ENCODE measurements at places on chromosomes 3 and 15.

DNA sequence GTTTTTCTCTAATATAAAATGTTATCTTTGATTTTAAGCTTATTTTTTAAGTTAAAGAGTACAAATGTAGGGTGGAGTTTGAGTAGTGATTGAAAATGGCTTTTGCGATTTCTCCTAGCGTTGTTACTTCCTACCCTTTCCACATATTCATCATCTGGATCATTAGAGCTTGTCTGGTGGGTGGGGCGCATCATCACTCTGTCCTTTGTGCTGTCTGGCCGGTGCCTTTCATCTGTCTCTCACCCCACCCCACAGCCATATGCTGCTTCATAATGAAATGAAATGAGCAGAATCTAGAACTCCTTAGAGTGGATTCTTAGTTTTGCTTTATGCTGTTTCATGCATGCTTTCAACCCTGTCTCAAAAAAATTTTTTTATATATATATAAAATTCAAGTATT is 44.3 kb downstream of the ATP1B3 start:
- DNase-seq, result no peak
- peaks cover 26% of the 10 kb centered on the region for H3K36me3 ChIP-seq
- H3K4me3 ChIP-seq, result no peak overlapping the region
- H3K4me1 ChIP-seq, result no peaks in the 10 kb centered on the region

- DNase-seq, result no peak
- H3K27me3 ChIP-seq, result no peaks in the 10 kb centered on the region
- H3K4me1 ChIP-seq, result peaks cover 67% of the 10 kb centered on the region
- no peak overlapping the region for H3K4me3 ChIP-seq
Observed at GRCh38 chr3:39144095-39144747, 9.2 kb downstream of the CSRNP1 start.

GRCh38 chr3:196008387-196008786 is 73.5 kb downstream of the TFRC start:
- no peak overlapping the region for H3K4me3 ChIP-seq
- H3K36me3 ChIP-seq, result no peaks in the 10 kb centered on the region
- peaks cover 11% of the 10 kb centered on the region for H3K27me3 ChIP-seq
- no peak overlapping the region for H3K27ac ChIP-seq

- DNase-seq, result no peak
- H3K4me1 ChIP-seq, result no peaks in the 10 kb centered on the region
- no peak overlapping the region for H3K4me3 ChIP-seq
- no peak overlapping the region for H3K27ac ChIP-seq
- H3K27me3 ChIP-seq, result peaks cover 33% of the 10 kb centered on the region
- H3K36me3 ChIP-seq, result no peaks in the 10 kb centered on the region
Observed at GRCh38 chr3:57141719-57142410, 23.3 kb downstream of the IL17RD start.

GRCh38 chr3:69110941-69111546 is 11.4 kb downstream of the LMOD3 start:
- no peak overlapping the region for H3K27ac ChIP-seq
- H3K4me1 ChIP-seq, result peaks cover 23% of the 10 kb centered on the region
- H3K36me3 ChIP-seq, result peaks cover 2% of the 10 kb centered on the region
- H3K27me3 ChIP-seq, result no peaks in the 10 kb centered on the region
- H3K4me3 ChIP-seq, result no peak overlapping the region
- no peak for DNase-seq

- no peak for DNase-seq
- no peaks in the 10 kb centered on the region for H3K4me1 ChIP-seq
- no peak overlapping the region for H3K27ac ChIP-seq
- no peaks in the 10 kb centered on the region for H3K36me3 ChIP-seq
Observed at GRCh38 chr15:100020614-100021013, 287.4 kb upstream of the LYSMD4 start.

- no peak overlapping the region for H3K4me3 ChIP-seq
- no peaks in the 10 kb centered on the region for H3K36me3 ChIP-seq
- DNase-seq, result no peak
Observed at GRCh38 chr15:88246081-88246480, 10.5 kb downstream of the NTRK3 start.

DNA sequence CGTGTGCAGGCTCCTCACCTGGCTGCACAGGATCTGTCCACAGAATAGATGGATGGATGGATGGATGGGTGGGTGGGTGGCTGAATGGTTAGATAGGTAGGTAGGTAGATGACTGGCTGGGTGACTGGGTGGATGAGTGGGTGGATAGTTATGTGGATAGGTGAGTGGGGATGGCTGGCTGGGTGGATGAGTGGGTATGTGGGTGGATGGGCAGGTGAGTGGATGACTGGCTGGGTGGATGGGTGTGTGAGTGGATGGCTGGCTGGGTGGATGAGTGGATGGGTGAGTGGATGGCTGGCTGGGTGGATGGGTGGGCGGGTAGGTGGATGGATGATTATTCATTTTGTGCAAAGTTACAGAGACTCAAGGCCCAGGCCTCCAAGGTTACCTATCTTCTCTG is 172.9 kb upstream of the CTDSPL start:
- DNase-seq, result no peak
- no peak overlapping the region for H3K4me3 ChIP-seq
- H3K4me1 ChIP-seq, result no peaks in the 10 kb centered on the region
- no peaks in the 10 kb centered on the region for H3K36me3 ChIP-seq
- H3K27me3 ChIP-seq, result no peaks in the 10 kb centered on the region

GRCh38 chr15:67290319-67290718 is 35.7 kb downstream of the IQCH start:
- H3K36me3 ChIP-seq, result no peaks in the 10 kb centered on the region
- peaks cover 4% of the 10 kb centered on the region for H3K27me3 ChIP-seq
- H3K4me3 ChIP-seq, result no peak overlapping the region
- no peaks in the 10 kb centered on the region for H3K4me1 ChIP-seq

DNA sequence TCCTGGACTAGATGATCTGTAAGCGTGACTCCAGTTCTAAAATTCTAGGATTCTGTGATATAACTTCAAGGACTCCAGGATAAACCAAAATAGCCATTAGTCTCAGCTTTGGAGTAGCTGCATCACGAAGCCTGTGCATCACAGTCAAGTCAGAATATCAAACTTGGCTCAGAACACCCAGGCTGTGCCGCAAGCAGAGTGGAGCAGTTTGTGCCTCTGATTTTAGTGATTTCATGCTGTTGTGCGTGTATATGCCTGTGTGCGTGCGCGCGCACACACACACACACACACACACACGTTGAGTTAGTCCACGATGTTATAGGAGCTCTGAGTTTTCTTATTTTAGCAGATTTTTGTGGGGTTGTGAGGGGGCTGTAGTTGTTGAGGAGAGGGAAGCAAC is 356.6 kb upstream of the KCNH8 start:
- peaks cover 1% of the 10 kb centered on the region for H3K36me3 ChIP-seq
- peaks cover 10% of the 10 kb centered on the region for H3K4me1 ChIP-seq
- H3K27me3 ChIP-seq, result no peaks in the 10 kb centered on the region
- H3K4me3 ChIP-seq, result peak overlapping the region; percentile 1

DNA sequence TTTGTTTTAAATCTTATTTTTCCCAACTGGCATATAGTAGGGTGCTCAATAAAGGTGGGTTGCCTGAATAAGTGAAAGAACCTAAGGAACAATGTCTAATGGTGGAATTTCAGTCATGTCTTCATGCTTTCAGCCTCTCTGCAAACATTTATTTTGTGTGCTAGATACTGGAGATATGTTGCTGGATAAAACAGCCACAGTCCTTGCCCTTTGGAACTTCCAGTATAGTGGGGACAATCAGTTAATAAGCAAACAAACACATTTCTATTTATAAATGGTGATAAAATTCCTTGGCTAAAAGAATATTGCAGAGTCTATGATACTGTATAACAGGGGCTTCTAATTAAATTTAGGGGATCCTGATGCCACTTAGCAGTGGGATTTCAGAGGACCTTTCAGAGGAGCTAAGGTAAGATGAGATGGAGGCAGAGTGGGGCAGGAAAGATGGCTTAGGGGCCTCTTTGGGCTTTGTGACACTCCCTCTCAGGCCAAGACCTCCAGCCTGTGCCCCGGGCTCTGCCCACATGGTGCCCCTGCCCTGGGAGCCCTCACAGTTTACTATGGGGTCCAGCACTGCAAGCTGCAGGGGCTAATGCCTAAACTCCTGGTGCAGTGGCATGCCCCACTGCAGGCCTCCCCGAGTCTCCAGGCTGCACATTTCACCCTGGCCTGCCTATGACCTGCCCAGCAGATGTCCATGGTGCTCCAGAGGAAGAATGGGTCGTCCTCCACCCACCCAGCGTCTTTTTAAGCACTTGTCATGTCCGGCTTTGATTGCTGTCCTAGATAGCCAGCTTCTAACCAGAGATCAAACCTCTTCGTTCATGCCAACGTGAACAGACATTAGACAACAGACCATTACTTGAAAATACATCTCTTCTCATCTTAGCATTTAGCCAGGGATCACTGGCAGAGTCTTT is 61.6 kb upstream of the PRR23C start:
- H3K36me3 ChIP-seq, result no peaks in the 10 kb centered on the region
- peaks cover 10% of the 10 kb centered on the region for H3K27me3 ChIP-seq
- no peak overlapping the region for H3K27ac ChIP-seq
- no peak for DNase-seq
- no peaks in the 10 kb centered on the region for H3K4me1 ChIP-seq

DNA sequence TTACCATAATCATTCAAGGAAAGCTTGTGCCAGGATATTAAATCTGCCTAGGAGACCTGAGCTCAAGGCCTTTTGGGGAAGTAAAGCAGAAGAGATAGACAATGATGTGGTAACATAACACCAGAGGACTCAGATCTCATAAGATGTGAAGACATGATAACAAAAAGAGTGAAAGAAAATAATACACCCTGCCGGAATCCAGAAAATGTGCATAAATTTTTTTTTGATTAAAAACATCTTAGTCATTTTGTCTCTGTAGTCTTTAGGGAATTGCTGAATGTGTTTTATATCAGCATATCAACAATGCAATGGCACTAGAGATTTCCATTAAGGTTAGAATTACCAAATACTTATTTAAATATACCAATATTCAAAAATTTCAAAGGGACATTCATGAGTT is 326.8 kb upstream of the ROBO1 start:
- H3K27ac ChIP-seq, result no peak overlapping the region
- no peaks in the 10 kb centered on the region for H3K36me3 ChIP-seq
- no peaks in the 10 kb centered on the region for H3K27me3 ChIP-seq
- H3K4me1 ChIP-seq, result no peaks in the 10 kb centered on the region

DNA sequence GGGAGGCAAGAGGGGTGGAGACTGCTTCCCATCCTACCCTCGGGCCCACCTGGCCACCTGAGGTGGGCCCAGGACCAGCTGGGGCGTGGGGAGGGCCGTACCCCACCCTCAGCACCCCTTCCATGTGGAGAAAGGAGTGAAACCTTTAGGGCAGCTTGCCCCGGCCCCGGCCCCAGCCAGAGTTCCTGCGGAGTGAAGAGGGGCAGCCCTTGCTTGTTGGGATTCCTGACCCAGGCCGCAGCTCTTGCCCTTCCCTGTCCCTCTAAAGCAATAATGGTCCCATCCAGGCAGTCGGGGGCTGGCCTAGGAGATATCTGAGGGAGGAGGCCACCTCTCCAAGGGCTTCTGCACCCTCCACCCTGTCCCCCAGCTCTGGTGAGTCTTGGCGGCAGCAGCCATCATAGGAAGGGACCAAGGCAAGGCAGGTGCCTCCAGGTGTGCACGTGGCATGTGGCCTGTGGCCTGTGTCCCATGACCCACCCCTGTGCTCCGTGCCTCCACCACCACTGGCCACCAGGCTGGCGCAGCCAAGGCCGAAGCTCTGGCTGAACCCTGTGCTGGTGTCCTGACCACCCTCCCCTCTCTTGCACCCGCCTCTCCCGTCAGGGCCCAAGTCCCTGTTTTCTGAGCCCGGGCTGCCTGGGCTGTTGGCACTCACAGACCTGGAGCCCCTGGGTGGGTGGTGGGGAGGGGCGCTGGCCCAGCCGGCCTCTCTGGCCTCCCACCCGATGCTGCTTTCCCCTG is 2.2 kb upstream of the FES start:
- peaks cover 16% of the 10 kb centered on the region for H3K36me3 ChIP-seq
- H3K27me3 ChIP-seq, result no peaks in the 10 kb centered on the region
- peaks cover 69% of the 10 kb centered on the region for H3K4me1 ChIP-seq
- H3K4me3 ChIP-seq, result no peak overlapping the region
- no peak overlapping the region for H3K27ac ChIP-seq

GRCh38 chr15:94229591-94230369 is 1.6 kb upstream of the MCTP2 start:
- no peaks in the 10 kb centered on the region for H3K36me3 ChIP-seq
- peak; percentile 62 for DNase-seq
- H3K4me1 ChIP-seq, result peaks cover 67% of the 10 kb centered on the region
- peaks cover 25% of the 10 kb centered on the region for H3K27me3 ChIP-seq
- H3K4me3 ChIP-seq, result peak overlapping the region; percentile 92

DNA sequence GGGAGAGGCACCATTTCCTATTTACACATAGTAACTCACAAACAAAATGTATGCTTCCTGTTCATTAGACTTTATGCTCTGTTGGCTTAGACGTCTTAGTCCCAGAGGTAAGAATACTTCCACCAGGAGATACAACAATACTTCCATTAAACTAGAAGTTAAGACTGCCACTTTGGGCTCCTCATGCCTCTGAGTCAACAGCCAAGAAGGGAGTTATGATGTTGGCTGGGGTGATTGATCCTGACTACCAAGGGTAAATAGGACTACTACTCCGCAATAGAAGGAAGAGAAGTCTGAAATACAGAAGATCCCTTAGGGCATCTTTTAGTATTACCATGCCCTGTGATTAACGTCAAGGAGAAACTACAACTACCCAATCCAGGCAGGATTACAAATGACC is 43.5 kb upstream of the ABI3BP start:
- no peak overlapping the region for H3K27ac ChIP-seq
- no peaks in the 10 kb centered on the region for H3K4me1 ChIP-seq
- no peak for DNase-seq
- H3K4me3 ChIP-seq, result no peak overlapping the region

DNA sequence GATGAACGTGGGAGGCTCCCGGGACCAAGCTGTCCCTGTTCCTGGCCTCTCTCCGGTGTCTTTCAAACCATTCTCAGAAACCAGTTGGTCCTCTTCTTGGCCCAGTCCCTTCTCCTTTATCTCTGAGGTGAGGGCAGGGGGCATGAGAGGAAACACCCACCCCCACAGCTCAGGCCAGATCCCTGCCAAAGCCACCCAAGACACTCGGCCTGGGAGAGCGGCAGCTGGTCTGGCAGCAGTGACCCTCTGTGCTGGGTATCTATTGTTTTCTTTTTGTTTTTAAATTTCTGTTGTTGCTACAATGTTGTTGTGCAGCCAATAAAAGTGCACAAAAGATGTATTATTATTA is 27.3 kb downstream of the ACSBG1 start:
- H3K36me3 ChIP-seq, result no peaks in the 10 kb centered on the region
- no peak for DNase-seq
- H3K4me3 ChIP-seq, result no peak overlapping the region
- H3K4me1 ChIP-seq, result no peaks in the 10 kb centered on the region
- no peak overlapping the region for H3K27ac ChIP-seq
- H3K27me3 ChIP-seq, result no peaks in the 10 kb centered on the region

GRCh38 chr3:9986230-9986725 is 363 bp downstream of the EMC3 start:
- H3K4me1 ChIP-seq, result peaks cover 31% of the 10 kb centered on the region
- H3K27me3 ChIP-seq, result no peaks in the 10 kb centered on the region
- peak overlapping the region; percentile 99 for H3K27ac ChIP-seq
- peaks cover 14% of the 10 kb centered on the region for H3K36me3 ChIP-seq
- peak overlapping the region; percentile 99 for H3K4me3 ChIP-seq

- H3K27me3 ChIP-seq, result no peaks in the 10 kb centered on the region
- no peak overlapping the region for H3K4me3 ChIP-seq
- no peak overlapping the region for H3K27ac ChIP-seq
- DNase-seq, result no peak
- no peaks in the 10 kb centered on the region for H3K4me1 ChIP-seq
Observed at GRCh38 chr3:139521144-139521543, 18.4 kb downstream of the RBP1 start.
